ENCODE measurements at places on chromosomes 12 and 14.

- no peak for DNase-seq
Measured at GRCh38 chr12:41242603-41243002, 54.5 kb downstream of the PDZRN4 start.

GRCh38 chr12:96069511-96070231 is 34.3 kb upstream of the LTA4H start:
- DNase-seq, result no peak

- no peak for DNase-seq
Measured at GRCh38 chr14:55523321-55523720, 56.7 kb upstream of the KTN1 start.

GRCh38 chr12:124632519-124632984 is 65.1 kb upstream of the NCOR2 start:
- no peak for DNase-seq

- DNase-seq, result peak; percentile 83
Measured at GRCh38 chr12:92503029-92503931, 199.5 kb upstream of the PLEKHG7 start.

DNA sequence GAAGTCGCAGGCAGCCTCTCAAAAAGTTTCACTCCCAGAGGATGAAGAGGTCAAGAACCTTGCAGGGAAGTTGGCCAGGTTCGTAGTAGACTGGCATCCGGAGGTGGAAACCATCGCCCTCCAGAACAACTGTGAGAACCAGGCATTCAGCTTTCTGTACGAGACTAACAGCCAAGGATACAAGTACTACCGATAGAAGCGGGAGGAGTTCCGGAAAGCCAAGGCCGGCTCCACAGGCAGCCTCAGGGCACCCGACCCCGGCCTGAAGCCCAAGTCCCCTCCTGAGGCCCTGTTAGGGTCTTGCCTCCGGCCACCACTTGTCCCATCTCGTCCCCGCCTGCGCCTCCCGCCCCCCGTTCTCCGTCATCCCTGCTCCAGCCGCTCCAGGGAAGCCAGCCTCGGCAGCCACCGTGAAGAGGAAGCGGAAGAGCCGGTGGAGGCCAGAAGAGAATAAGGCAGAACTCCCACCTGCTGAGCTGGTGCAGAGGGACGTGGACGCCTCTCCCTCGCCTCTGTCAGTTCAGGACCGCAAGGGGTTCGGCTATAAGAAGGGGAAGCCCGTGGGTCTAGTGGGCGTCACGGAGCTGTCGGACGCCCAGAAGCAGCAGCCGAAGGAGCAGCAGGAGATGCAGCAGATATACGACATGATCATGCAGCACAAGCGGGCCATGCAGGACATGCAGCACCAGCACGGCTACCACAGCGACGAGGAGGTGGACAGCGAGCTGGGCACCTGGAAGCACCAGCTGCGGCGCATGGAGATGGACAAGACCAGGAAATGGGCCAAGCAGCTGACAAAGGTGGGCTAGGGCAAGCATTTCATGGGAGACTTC is 366.8 kb upstream of the ATXN7L3B start:
- DNase-seq, result no peak

- DNase-seq, result peak; percentile 38
Measured at GRCh38 chr12:122841544-122842321, 6.5 kb downstream of the HIP1R start.

DNA sequence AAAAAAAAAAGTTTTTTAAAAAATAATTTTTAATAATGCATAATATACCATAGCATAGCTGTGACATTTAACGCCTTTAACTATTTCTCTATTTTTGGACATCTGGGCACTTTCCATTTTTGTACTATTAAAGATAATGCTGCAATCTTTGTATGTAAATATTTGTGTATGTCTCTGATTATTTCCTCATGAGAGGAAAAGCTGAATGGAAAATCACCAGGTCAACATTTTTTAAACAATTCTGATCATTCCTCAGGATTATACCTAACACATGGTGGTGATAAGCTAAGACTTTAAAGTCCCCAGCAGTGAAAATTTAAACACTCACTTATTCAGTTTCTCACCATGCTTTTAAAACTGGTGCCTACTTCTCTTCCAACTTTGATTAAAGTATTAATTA is 31.3 kb upstream of the NR1H4 start:
- DNase-seq, result no peak
